Activated naive CD4-positive, alpha-beta T cell treated with anti-CD3 and anti-CD28 coated beads, Interleukin-2, amount 50 U/mL, for 16 hours (primary cell): ENCODE measurements at places on chromosomes 11 and 22.
A peak's percentile ranks its signal among the peaks of the same experiment; 100 is the strongest.

- no peak for DNase-seq
Measured at GRCh38 chr11:46766656-46767055, 47.6 kb downstream of the F2 start.

DNA sequence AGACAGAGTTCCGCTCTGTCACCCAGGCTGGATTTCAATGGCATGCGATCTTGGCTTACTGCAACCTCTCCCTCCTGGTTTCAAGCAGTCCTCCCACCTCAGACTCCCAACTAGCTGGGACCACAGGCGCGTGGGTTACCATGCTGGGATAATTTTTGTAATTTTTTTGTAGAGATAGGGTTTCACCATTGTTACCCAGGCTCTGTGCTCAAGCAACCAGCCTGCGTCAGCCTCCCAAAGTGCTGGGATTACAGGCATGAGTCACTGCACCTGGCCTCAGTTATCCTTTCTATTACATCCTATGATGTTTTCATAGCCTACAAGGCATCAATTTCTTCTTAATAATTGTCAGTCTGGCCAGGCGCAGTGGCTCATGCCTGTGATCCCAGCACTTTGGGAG lies 36.5 kb downstream of the LRRC74B start:
- no peak for DNase-seq

GRCh38 chr22:47367993-47368945 lies 605.8 kb downstream of the TBC1D22A start:
- no peak for DNase-seq

DNA sequence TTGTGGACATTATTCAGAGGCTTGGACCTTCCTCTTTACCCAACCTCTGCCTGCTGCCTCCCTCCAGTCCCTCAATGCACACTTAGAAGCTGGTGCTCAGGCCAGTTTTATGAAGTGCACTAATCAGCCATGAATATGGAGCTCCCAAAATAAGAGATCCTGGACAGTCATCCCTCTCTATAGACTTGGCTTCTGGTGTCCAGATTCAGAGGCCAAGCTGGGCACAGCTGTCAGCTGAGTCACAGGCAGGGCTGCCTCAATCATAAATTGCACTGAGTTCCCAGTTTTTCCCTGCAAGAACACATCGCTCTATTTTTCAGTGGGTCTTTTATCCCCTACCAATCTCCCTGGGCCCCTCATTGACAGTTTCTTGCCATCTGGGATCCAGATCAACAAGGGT lies 161.7 kb upstream of the CADM1 start:
- no peak for DNase-seq

DNA sequence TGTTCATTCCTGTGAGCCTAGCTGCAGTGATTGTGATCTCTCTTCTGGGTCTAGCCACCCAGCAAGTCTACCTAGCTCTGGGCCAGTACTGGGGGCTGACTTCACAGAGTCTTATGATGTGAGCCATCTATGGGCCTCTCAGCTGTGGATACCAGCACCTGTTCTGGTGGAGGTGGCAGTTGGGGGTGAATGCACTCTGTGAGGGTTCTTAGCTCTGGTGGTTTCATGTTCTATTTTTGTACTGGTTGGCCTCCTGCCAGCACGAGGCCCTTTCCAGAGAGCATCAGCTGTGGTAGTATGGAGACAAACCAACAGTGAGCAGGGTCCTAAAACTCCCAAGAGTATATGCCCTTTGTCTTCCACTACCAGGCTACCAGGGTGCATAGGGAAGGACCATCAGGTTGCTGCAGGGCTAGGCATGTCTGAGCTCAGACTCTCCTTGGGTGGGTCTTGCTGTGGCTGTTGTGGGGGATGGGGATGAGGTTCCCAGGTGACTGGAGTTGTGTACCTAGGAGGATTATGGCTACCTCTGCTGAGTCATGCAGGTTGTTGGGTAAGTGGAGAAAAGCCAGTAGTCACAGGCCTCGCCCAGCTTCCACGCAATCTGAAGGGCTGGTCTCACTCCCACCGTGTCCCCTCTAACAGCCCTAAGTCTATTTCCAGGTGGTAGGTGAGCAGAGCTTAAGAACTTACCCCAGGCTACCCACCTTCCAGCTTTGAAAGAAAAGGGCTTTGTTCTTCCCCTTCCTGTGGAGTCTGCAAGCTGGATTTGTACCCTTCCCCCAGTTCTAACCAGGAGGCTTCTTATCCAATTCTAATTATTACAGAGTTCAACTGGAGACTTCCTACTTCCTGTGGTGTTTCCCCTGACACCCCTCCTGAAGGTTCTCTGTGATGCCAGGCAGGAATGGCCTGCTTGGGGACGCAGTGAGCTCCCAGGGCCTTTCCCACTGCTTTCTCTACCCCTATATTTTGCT lies 250.7 kb downstream of the LUZP2 start:
- no peak for DNase-seq

DNA sequence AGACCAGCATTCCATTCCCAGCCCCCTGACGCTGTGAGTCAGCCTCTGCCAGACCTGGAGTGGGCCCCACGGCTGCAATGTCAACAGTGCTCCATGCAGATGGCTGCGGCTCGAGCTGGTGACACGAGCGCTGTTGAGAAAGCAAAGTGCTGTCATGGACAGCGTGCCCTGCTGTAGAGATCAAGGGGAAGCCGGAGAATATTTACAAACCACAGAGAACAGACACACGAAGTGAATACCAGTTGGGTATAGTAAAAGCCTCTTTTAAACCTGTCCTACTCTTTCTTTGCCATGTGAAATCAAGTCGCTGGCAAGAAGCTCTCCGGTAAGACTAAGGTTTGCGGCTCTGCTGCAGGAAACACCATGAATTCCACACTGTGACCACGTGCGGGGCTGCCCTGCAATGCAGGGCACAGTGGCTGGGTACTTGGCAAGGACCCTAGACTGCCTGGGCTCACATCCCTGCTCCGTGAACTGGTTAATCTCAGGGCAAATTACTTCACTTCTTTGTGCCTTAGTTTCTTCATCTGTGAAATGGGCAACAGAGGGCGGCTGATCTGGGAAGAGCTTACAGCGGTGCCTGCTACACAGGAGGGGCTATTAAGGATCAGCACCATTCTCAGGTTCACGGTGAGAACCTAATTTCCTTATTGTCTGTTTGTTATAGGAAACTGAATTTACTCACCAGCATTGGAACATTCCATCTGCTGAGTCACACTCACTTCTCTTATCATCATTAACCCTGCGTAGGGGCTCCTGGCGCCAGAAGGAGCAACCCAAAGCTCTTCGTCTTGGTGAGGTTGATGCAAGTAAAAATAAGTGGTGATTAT lies 27.8 kb upstream of the ELFN2 start:
- DNase-seq, result no peak

DNA sequence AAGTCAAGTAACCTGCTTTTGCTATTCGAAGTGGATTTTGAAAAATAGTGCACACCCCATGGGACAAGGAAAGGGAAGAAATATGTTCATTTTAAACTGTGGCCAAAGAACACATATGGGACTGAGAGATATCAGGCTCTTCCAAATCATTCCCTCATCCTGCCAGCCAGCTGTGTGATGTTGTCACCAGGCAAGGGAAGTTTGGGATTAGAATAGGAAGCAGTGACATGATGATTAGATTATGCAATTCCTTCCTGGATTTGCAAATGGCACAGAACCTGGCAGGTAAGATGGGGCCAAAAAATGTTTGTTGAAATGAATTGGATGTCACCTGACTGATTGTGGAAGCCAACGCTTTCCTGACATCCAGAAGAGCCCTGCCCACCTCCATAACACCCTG lies 4.9 kb upstream of the SCN3B start:
- no peak for DNase-seq

DNA sequence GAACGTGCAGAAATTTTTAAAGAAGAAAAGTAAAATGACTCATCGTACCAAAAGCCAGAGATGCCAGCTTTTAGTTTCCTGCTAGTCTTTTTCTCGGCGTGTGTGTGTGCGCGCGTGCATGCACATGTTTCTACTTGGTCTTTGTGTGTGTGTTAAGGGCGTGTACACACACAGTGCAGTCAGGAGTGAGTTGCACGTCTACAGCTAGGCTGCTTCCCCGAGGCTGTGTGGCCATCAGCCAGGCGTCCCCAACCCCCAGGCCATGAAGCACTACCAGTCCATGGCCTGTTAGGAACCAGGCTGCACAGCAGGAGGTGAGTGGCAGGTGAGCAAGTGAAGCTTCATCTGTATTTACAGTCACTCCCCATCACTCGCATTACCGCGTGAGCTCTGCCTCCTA lies 36.4 kb downstream of the KCNQ1 start:
- peak; percentile 33 for DNase-seq
